ENCODE measurements at places on chromosomes 2 and 18.

GRCh38 chr2:22810602-22811001 is 574.4 kb upstream of the KLHL29 start:
- DNase-seq = no peak

GRCh38 chr2:200188876-200189275 is 117.6 kb upstream of the SPATS2L start:
- DNase-seq = no peak

- DNase-seq = no peak
These were observed 19.3 kb upstream of the CSRNP3 start for GRCh38 chr2:165450156-165450555.

- DNase-seq = no peak
These were observed 7.5 kb downstream of the GDF7 start for GRCh38 chr2:20674309-20674965.

DNA sequence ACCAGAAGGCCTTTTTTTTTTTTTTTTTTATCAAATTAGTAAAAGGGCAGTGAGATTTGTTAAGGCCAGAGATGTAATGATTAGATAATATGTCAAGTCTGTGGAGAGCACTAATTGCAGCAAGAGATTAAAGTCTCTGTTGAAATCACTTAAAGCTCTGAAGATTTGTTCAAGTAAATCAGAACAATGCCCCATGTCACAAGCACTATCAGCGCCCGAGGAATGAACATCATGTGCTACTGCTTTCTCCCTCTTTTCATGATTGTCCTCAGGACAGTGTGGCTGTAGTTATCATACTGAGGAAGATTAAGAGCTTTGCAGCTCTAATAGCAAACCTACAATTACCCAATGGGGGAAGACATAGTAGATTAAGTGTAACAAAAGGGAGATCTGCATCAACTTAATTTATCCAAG is 71.1 kb downstream of the TDRD15 start:
- DNase-seq = no peak

DNA sequence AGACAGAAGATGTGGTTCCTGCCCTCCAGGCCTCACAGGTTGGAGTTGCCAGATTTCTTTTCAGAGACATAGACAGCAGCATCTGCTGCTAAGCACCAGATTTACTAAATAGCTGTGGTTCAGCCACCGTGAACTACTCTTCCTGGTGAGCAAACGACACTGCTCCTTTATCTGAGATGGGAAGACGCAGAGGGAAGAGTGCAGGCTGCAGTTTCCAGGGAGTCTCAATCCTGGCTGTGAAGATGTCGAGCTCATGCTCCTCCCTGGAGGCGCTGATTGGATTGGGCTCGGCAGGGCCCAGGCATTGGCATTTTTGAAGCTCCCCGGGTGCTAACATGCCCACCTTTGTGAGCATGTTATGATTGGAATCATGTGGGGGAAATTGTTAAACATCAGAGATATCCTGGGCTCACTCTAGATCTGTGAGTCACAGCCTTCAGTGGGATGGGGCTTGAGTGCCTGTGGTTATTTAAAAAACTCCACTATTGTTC is 314.8 kb downstream of the TSN start:
- DNase-seq = no peak

DNA sequence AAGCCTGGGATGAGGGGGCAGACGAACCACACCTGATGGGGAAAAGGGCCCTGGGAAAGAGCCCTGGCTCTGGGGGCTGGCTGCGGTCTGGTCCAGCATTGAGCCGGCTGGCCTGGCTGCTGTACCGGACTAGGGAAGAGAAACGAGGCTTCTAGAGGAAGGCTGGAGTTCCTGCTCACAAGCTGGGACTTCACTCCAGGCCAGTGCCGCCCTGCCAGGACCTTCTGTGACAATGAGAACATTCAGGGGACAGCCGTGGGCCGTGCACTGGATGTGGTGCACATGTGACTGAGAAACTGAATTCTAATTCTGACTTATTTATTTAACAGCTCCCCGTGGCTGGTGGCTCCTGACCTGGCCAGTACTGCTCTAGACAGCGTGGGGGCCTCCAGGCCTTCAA is 269.3 kb downstream of the HDAC4 start:
- DNase-seq = no peak

- no peak for DNase-seq
These were observed 267.7 kb downstream of the TWIST2 start for GRCh38 chr2:239115616-239116015.

DNA sequence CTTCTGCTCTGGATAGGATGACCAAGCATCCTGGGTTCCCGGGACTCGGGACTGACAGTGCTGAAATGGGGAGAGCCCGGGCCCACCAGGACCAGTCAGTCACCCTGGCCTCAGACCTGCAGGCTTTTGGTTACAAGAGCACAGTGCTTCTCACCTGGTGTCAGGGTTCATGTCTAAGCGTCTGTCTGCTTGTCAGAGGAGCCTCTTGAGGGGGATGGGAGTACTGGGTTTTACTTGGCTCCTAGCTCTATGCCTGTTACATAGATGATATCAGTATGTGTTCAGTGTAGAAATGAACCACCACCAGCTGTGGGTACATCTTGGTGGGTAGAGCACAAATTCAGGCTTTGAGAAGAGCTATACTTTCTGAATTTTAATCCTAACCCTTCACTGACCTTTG is 29.9 kb downstream of the PCARE start:
- DNase-seq = no peak

DNA sequence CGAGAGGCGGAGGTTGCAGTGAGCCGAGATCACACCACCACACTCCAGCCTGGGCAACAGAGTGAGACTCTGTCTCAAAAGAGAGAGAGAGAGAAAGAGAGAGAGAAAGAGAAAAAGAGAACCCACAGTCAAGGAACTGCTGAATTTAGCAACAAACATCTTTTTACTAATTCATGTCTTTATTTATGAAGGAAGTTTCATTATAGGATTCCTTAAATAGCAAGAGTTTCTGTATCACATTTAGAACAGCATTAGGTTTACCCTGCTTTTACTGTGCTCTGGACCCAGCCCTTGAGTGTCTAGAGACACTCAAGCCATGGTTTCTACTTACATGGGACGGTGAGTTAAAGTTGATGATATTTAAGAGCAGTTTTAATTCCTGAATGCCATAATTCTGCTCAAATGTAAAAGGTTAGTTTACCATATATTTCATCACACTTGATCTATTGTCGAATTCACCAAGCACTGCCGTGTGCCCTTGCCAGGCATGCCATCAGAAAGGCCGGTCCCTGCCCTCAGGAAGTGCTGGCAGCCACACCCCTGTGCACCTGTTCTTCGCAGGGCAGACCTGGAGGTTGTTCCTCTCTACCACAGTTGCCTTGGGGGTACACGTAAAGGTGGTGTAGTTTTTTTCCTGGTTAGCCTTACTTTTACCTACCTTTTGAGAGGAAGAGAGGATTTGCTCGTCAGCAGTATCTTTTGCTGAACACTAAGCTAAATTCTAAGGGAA is 153.3 kb downstream of the LDLRAD4 start:
- DNase-seq = no peak

GRCh38 chr2:197264332-197264731 is 46.2 kb downstream of the ANKRD44 start:
- DNase-seq = no peak

DNA sequence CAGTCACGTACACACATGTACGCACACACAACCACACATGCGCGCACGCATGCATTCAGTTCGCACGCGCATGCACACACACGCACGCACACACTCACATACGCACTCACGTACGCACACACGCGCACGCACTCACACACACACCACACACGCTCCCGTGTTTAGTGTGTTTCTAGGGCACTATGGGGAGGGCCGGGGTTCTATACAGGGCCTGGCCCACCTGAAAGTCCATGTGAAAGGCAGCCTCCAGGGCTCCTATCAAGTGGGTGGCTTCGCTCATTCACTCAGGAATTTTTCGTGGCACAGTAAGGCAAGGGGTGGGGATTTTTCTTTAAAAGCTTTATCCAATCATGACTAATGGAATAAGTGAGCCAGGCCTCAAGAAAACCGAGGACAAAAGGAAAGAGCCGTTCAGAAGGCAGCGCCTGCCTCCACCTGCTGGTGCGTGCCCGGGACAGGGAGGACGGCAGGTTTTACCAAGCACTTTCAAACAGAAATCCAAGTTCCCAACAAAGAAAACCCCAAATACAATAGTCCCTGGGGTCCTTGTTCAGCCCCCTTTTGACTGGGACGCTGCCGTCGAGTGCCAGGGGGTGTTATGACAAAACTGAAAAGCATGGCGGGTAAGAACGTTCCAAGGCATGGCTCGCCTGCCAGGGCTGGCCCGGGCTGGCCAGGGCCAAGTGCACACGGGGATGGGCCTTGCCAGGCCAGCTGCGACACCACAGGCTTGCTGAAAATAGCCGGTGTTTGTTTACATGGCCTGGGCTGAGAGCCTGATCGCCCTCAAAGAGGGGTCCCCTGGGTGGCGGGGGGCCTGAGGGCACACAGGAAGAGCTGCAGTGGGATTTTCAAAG is 110.0 kb downstream of the HDAC4 start:
- DNase-seq = no peak

GRCh38 chr2:8229546-8229986 is 452.3 kb upstream of the ID2 start:
- no peak for DNase-seq

DNA sequence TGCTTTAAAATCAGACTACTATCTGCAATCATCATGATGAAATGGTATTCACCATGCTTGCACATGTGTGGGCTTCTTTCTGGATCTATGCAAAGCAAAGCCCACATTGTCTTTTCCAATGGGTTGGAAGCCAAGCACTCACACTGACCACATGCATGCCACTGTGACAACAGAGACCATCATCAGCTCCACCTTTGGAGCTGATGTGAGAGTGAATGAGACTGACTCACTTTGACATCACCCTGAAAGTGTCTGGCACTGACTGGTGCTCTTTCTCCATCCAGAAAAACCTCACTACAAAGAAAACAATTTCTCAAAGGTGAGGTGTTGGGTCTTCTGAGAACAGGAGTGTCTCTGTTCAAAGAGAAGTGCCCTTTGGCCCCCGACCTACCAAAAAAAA is 4.7 kb downstream of the MYO5B start:
- no peak for DNase-seq

DNA sequence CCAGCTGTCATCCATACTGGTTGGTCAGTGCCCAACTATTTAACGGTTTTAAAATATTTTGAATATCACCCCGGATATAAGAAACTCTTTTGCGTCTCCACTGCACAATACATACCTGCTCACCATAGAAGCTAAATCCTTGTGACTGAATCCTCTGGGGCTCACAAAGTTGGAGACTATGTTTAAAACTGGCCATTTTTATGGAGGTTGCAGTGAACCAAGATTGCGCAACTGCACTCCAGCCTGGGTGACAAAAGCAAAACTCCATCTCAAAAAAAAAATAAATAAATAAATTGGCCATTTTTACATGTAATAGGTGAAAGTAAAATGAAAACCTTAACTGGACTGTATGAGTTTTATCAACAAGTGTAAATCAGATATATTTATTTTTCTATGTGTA is 55.6 kb upstream of the TMEM17 start:
- DNase-seq = no peak

- no peak for DNase-seq
These were observed 114.7 kb downstream of the DNAH6 start for GRCh38 chr2:84631047-84631446.

- DNase-seq = no peak
These were observed 82.9 kb downstream of the PLB1 start for GRCh38 chr2:28578774-28579173.

- DNase-seq = no peak
These were observed 19.1 kb downstream of the SCLY start for GRCh38 chr2:238079874-238080327.

- DNase-seq = no peak
These were observed 58.3 kb upstream of the DTNA start for GRCh38 chr18:34651586-34652369.

DNA sequence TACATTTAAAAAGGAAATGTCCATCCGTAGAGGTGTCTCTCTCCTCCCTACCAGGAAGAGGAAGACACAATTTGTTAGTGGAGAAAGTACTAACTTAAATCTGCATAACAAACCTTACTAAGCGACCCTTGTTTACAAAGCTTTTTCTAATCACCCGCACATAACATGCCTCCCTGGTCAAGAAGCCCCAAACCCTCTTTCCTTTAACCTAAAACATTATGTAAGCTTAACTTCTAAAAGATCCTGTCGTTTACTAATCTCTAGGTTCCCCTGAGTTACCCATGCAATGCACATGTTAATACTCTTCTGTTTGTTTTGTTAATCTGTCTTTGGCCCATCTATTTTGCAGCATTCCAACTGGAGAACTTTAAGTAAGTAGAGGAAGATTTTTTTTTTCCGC is 630.3 kb upstream of the NRXN1 start:
- DNase-seq = no peak

- no peak for DNase-seq
These were observed 1351.3 kb upstream of the CHAC2 start for GRCh38 chr2:52416340-52416739.

DNA sequence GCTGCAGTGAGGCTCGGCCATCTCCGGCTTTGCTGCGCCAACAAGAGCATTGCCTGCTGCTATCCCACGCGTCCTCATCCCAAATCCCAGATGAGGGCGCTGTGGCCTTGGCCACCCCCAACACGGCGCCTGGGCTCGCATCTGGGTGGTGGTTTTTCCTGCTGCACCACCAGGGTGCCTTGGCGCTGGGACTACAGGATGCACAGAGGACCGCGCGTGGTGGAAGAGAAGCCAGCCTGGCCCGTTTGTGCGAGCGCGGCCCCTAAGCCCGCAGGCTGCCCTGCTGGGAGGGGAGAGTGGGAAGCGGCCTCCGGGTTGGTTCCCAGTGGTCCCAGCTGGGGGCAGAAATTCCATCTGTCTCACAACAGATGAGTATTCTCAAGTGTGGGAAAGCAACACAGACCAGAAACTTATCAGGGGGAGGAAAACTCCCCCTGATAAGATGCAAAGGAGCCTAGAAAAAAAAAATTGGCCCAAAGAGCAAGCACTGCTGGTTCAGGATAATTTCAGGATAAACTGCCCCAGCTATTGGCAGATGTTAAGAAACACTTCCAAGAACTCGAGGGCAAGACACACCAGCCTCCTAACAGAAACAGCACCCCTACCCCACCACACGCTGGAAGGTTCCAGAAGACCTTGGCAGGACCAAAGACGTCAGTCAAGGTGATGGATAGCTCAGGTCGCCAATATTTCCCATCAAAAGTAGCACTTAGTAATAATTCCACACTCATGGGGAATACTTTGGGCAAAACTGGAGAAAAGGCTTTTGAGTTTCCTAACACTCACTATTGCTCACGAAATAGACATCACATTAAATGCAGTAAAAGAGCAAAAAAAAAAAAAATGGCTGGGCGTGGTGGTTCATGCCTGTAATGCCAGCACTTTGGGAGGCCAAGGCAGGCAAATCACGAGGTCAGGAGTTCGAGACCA is 152.1 kb downstream of the PXDN start:
- no peak for DNase-seq

DNA sequence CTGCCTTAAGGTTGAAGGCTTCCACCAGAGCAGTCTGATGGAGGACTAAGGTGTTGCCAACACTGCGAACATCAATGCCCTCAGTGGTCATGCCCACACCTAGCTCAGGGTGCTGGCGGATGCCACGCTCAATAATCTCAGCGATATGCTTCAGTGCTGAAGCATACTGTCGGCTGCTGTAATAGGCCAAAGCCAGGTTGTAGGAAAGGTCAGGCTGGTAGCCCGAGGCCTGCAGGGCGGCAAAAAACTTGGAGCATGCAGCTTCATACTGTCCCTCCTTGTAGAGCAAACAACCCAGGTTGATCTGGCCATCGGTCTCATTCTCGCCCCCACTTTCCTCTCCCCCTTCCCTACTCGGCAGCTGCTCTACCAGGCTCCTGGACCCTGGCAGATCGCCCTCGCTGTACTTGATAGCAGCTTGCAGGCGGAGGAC is 159.4 kb downstream of the AGPS start:
- DNase-seq = peak; percentile 66
